ENCODE measurements at places on chromosomes 3 and 15.

DNA sequence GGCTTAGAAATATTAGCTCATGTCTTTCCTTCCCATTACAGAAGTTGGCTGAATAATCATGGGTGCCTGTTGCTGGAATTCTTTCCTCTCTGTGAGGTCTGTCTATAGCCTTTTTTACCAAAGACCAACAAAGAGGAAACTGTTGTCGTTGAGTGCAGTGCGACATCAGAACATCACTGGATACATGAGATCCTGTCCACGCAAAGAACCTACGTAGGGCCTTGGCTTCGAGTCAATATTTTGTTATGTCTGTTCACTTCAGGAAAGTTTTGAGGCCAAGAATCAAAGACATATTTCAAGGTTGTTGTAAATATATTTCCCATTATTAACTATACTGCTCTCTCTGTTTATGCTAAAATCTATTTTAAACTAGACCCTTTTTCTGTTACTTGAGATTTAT, 101.5 kb upstream of the IL12A start:
- no peak for DNase-seq

GRCh38 chr15:89998141-89998661, 2.9 kb upstream of the ZNF710 start:
- peak; percentile 16 for DNase-seq

DNA sequence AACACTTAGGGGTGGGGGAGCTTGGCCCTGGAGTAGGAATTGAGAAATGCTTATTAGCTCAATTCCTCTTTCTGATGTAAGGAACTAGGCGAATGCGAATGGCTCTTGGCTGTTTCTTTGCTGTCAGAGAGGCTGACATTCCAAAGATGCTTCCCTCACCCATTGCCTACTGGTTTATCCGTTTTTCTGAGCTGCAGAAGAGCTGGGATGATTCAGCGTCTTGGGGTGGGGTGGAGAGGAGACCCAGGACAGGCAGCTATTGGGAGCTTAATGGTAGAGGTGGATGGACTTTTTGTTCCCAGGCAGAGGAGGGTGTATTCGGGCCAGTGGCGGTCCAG, 9.8 kb downstream of the PLEKHO2 start:
- peak; percentile 30 for DNase-seq

- no peak for DNase-seq
Observed at GRCh38 chr3:171038342-171038741, 11.8 kb upstream of the SLC2A2 start.

DNA sequence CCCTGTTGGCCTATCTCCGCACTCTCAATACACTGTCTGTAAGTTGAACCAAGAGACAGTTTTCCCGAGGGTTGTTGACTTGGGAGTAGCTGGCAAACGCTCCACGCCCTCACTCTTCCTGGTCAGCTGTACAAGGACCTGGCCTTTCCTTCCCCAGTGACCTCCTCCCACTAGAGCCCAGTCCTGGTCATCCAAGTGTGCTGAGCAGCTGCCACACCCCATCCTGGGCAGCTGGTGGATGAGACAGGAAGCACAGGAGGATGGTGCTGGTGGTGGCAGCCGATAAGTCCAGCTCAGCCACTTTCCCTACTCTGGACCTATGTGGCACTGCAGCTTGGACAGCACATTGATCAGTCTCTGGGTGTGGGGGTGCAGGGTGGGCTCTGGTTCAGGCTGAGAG, 19.8 kb downstream of the PFKFB4 start:
- DNase-seq: no peak

- no peak for DNase-seq
Observed at GRCh38 chr3:3739330-3740060, 59.7 kb upstream of the LRRN1 start.

DNA sequence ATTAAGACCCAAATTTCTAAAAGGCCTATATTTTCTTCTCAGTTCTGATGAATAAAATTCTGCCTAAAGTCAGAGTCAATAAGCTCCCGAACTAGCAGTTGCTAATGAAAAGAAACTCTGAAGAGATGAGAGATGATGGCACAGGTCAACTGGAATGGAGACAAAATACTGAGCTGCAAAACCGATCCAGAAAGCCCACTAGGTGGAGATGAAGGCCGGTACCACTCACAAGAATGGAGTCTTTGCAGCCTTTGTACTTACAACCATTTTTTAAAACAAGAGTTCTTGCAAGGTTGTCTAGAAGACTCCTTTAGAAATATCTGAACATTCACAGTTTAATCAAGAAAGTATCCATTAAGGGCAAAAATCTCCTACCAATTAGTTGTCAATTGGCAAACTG, 119.9 kb upstream of the TJP1 start:
- no peak for DNase-seq

- DNase-seq: no peak
Observed at GRCh38 chr15:35827141-35827540, 281.2 kb upstream of the DPH6 start.

GRCh38 chr3:136562026-136562425, 190.2 kb downstream of the STAG1 start:
- DNase-seq: no peak

DNA sequence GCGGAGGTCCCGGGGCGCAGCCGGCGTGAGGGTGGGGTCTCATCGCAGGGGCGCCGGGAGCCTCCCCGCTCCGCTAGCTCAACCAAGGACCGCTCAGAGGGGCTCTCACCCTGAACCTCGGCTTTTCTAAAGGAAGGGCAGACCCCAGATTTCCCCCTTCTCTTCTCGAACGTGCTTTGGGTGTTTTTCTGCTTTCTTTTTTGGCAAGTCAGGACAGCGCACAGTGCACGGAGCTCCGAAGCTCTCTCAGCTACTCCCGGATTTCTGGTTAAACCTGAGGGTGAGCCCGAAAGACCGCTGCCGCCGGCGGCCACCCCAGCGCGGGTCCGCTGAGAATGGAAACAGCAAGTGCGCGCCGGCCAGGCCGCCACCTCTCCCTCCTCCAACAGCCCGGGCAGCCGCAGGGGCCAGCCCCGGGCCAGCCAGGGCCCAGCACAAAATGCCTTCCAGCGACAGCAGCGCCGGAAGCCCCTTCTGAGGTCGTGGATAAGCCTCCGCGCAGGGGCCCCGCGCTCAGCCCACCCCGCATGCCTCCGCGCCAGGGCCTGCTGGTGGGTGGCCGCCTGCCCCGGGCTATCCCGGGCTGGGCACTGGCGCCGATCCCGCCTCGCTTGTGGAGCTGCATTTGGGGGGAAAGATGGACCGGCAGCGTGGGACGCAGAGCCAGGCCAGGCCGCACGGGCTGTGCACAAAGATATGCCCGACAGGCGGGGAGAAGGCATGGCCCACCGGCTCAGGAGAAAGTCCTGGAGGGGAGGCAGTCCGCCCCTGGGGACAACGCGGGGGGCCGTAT, 8.2 kb upstream of the OCA2 start:
- DNase-seq: no peak

DNA sequence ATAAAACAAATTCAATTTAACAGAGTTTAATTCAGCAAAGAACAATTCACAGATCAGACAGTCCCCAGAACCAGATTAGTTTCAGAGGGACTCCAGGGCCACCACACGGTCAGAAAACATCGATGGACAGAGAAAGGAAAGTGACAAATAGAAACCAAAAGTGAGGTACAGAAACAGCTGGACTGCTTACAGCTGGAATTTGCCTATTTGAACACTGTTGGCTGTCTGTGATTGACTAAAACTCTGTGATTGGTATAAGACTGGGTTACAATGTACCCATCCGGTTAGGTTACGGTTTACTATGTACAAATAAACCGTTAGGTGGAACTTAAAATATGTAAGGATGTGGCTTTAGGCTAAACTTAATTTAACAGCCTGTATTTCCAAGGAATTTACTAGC, 30.3 kb downstream of the MOBP start:
- no peak for DNase-seq

DNA sequence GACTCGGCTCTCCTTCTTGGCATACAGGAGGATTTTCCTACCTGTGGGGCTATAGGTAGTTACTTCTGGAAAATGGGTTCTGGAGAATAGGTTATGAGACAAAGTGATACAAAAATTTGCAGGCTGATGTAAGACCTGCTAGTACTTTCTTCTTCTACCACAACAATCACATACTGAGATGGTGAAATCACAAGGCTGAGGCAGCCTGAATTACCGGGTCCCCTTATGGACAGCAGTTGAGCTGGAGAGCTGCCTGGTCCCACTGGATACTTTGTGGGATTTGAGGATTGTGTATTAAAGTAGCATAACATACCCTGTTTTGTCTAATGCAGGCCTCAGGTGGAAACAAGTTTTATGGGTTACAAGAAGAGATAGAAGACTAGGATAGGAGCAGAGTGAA, 86.5 kb upstream of the FAM98B start:
- no peak for DNase-seq

DNA sequence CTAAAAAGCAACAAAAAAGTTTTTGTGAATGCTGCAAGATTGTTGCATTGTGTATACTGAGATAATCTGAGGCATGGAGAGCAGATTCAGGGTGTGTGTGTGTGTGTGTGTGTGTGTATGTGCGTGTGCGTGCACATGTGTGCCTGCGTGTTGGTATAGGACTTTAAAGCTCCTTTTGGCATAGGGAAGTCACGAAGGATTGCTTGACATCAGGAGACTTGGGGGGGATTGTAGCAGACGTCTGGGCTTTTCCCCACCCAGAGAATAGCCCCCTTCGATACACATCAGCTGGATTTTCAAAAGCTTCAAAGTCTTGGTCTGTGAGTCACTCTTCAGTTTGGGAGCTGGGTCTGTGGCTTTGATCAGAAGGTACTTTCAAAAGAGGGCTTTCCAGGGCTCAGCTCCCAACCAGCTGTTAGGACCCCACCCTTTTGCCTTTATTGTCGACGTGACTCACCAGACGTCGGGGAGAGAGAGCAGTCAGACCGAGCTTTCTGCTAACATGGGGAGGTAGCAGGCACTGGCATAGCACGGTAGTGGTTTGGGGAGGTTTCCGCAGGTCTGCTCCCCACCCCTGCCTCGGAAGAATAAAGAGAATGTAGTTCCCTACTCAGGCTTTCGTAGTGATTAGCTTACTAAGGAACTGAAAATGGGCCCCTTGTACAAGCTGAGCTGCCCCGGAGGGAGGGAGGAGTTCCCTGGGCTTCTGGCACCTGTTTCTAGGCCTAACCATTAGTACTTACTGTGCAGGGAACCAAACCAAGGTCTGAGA, 4.7 kb downstream of the BHLHE40 start:
- DNase-seq: peak; percentile 77

GRCh38 chr3:144259267-144259666, 287.6 kb downstream of the DIPK2A start:
- peak; percentile 40 for DNase-seq

DNA sequence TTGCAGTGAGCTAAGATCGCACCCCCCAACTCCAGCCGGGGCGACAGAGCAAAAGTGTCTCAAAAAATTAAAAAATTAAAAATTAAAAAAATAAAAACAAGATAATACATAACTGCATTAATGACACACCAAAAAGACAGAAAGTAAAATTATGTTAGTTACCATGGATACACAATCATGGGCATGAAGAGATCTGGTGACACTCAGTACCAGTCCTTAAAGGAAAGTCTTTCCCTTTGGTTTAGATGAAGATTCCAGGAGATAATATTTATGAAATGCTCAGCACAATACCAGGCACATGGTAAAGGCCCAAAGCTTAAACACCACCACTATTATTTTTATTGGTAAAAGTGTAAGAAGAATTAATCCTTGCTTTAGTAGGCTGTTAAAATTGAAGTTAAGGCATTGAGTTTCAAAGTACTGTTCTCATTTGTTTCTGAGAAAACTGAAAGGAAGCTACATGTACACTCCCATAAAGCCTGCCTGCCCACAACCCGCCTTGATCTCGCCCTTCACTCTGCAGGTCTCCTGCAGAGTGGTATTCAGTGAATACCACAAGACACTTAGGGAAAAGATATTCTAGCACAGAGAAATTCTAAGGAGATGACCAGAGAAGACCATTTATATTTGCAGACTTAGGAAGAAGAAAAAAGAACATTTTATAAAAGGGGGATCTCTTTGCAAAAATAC, 52.3 kb downstream of the SUCLG2 start:
- DNase-seq: no peak
